ENCODE measurements at places on chromosomes 5 and 9. TPM values are rescaled to one million over a fixed set of nuclear protein-coding genes. Genes with fewer than 3 reads are reported as not detected.

The IFNA13 gene
- not detected for polyA plus RNA-seq

The NIPBL gene
- 4.9 TPM for polyA plus RNA-seq

The KIF4B gene
- not detected for polyA plus RNA-seq

The SHC3 gene
- 0.03 TPM for polyA plus RNA-seq

The ZBED3 gene
- 5.2 TPM for polyA plus RNA-seq

The LRRC19 gene
- polyA plus RNA-seq: 2.1 TPM

Data from liver (tissue), 10 donors.